ENCODE measurements at places on chromosomes 3 and 15.

- no peak for DNase-seq
These were observed 201.1 kb upstream of the CADPS start for GRCh38 chr3:63076357-63076756.

DNA sequence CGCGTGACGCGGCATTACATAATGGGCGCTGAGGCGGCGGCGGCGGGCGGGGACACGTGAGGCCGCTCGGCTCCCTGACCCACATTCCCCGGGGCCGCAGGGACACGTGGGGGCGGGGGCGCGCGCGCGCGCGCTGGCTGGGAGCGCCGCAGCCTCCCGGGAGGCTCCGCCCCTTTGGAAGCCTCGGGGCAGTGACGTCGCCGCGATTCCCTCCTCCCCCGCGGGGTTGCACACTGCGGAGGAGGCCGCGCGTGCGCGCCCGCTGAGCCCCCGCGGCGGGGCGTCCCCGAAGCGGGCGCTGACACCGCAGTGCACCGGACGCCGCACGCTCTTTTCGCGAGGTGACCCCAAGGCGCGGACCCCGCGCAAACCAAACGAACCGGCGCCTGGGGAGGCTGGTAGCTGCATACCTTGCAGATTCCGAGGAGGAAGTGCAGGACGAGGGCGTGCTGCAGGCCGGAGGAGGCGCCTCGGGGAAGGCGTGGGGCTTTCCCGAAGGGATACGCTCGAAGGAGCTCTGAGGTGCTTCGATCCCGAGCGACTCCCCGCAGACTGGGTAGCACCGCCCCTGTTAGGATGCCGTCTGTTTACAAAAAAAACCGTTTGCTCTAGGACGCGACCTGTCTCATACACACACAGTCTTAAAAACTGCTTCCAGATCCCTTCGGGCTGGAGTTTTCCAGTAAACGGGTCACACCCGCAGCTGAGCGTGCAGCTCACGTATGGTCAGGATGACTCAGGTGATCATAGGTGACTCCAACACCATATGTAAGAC, 1.0 kb downstream of the NR1D2 start:
- DNase-seq: peak; percentile 96

- no peak for DNase-seq
These were observed 162.0 kb upstream of the CNTN6 start for GRCh38 chr3:930866-931265.

GRCh38 chr3:196992461-196993065, 23.9 kb upstream of the PIGZ start:
- DNase-seq: no peak

GRCh38 chr3:138646513-138646912, 37.9 kb downstream of the FAIM start:
- no peak for DNase-seq

DNA sequence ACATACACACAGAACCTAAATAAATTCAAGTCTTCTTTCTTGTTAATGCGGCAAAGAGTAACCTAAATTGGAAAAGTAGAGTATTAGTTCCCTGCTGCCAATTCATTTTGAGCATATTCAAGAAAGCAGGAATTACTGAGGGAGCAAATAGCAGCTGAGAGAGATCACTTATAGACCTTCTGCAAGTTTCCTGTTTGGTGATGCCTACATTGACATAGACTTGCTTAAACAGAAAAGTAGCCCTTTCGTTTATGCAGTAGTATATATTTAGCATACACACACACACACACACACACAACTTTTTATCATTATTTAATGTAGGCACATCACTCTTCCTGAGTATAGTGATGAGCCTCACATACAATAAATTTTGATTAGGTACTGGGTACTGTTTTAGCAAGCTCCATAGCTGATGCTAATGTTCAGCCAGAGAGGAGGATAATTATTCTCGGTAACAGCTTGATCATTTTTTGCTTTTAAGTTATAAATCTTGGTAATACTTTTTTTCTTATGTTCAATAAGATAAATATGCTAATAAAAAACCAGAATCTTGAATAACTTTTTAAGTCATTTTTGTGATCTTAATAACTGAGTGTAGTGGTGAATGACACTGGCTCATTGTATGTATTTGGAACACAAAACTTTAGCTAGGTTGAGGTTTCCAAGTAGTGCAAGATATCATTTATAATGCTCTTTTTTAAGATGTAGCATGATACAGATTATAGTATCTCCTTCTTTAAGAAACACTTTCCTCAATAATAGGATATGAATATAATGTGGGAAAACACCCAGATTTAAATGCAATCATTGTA, 174.7 kb downstream of the MBNL1 start:
- no peak for DNase-seq

GRCh38 chr3:16058521-16058920, 116.0 kb upstream of the GALNT15 start:
- DNase-seq: peak; percentile 49

GRCh38 chr3:152200476-152201420, 68.0 kb upstream of the MBNL1 start:
- no peak for DNase-seq

DNA sequence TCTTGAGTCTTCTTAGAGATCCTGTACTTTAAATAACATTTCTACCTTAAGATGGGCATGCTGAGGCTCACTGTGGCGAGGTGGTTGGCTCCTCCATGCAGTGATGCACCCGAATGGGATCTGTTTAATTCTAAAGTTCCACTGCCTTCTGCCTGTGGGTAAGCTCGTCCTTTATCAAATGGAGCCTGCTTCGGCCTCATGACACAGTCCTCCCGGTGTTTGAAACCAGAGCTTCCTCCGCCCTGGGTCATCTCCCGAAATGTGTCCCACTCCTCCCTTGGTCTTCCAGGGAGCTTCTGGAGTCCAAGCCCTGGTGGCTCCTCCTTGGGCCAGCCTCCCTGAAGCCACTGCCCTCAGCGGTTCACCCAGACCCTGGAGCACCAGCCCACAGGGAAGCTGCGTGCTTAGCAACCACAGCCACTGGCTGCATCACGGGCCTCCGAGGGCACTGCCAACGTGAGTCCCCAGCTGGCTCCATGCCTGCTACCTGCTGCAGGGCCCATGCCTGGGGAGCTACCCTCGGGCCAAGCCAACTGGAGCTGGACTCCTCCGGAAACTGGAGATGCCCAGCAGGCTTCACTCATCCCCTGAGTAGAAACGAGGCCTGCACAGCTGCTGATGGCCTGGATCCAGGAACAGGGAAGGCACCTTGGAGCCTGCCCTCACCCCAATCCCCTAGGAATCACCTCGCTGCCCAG, 3.3 kb downstream of the RHCG start:
- no peak for DNase-seq
